Stimulated activated CD8-positive, alpha-beta memory T cell treated with anti-CD3 and anti-CD28 coated beads, Interleukin-7, amount 100 ng/mL, for 24 hours (primary cell): ENCODE measurements at places on chromosomes 11 and 22.

DNA sequence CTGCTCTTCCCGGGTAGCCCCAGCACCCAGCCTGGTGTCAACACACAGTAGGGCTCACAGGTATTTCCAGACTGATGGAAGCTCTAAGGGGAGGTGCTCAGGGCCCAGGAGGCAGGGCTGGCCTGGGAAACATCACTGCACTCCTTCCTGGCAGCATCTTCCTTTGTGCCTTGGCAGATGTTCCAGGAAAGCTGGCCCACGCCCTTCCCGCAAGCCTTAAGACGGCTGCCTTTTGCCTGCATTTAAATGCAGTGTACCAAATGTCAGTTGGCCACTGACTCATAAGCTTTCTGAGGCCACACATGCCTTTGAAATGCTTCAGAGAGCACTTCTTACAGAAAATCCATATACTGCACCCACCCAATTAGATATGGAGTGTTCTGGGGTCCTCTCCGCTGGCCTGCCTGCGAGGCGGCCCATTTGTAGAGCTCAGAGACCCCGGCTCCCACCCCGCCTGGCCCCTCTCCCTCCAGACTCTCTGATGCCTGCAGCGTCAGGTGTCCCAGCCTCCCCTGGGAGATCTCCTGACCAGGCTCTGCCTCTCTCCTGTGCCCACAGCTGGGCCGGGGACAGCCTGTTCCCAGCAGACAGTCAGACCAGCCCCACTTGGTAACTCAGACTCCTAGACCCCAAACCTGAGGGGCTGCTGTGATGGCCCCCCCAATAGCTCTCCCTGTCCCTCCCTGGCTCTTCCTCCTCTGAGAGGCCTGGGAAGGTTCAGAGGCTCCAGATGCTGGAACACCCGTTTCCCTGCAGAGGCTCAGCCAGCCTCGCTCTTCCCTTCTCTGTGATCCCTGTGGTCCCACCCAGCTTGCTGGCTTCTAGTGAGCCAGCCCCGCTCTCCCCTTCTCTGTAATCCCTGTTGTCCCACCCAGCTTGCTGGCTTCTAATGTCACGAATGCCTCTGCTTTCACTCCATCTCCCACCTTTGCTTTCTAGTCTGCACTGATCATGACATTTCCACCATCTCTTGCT is 47.6 kb upstream of the THY1 start:
- DNase-seq, result no peak

- DNase-seq, result no peak
Measured at GRCh38 chr11:128576555-128576954, 10.8 kb downstream of the ETS1 start.

GRCh38 chr11:126360049-126360446 is 4.6 kb downstream of the ST3GAL4 start:
- no peak for DNase-seq

DNA sequence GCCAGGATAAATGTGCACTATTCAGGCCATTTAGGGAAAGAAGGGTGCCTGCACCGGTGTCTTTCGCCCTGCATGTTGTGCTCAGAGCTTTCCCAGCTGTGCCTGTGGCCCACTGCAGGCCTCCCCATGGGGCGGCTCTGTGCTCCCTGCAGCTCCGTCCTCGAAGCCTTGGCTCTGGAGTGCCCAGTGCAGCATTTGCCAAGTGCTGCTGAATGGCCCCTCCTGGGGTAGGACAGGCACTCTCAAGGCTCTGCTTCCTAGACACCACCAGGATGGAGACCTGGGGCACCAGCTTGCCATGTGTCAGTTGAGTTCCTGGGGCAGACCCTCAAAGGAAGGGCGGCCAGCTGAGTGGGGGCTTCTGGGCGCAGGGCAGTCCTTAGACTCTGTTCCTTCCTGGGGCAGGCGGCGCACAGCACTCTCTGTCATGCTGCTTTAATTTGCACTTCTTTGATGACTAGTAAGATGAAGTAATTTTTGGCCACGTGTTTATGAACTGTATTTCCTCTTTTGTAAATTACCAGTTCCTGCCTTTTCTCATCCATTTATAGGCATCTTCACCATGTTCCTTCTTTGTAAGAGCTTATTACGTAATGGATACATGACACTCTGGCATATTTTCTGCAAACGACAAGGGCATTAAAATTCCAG is 32.1 kb upstream of the GNB1L start:
- DNase-seq, result no peak

- DNase-seq, result no peak
Measured at GRCh38 chr22:50326225-50326955, 422 bp downstream of the DENND6B start.

- DNase-seq, result no peak
Measured at GRCh38 chr11:27386181-27386845, 23.3 kb upstream of the CCDC34 start.

GRCh38 chr11:134231958-134232659 is 7.6 kb downstream of the VPS26B start:
- DNase-seq, result no peak

DNA sequence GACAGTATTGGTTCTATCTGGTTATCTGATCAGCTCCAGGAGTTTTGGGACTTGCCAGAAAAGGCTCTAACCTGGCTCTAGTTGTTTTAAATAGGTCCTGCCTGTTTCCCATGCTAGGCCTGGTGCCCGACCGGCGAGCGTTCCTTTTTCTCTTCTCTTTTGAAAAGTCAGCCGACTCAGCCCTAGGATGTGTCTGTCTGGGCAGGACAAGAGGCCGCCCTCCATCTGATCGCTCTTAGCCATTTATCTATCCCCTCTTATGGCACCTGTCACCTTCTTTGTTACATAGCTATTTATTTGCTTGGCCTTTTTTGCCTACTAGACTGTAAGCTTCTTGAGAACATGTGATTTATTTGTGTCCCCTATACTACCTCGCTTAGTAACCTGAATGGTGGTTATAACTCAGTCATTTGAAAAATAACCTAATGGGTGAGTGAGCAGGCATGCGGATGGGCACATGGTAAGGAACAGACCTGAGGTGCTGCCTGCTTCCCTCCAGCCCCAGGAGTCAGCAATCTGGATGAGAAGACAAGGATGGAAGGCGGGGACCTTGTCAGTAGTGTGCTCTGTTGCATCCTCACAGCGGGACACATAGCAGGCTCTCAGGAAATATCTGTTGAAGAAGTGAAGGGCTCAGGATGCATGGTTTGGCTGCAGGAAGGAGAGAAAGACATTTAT is 108.4 kb downstream of the ZBTB16 start:
- DNase-seq, result no peak

GRCh38 chr11:110069158-110069737 is 23.9 kb upstream of the ZC3H12C start:
- DNase-seq, result no peak

GRCh38 chr11:32312865-32313403 is 122.4 kb downstream of the WT1 start:
- no peak for DNase-seq

- peak; percentile 23 for DNase-seq
Measured at GRCh38 chr22:35648066-35649025, at the start of gene APOL6. TSS of gene APOL6 (plus strand) at chr22:35648446. CDS start at chr22:35656426, 7,980 bp downstream.

GRCh38 chr11:119928047-119928446 is 199.0 kb upstream of the NECTIN1 start:
- DNase-seq, result no peak

- no peak for DNase-seq
Measured at GRCh38 chr11:125376117-125376516, 119.9 kb downstream of the FEZ1 start.

- DNase-seq, result no peak
Measured at GRCh38 chr11:66015454-66015881, 3.7 kb downstream of the CST6 start.

DNA sequence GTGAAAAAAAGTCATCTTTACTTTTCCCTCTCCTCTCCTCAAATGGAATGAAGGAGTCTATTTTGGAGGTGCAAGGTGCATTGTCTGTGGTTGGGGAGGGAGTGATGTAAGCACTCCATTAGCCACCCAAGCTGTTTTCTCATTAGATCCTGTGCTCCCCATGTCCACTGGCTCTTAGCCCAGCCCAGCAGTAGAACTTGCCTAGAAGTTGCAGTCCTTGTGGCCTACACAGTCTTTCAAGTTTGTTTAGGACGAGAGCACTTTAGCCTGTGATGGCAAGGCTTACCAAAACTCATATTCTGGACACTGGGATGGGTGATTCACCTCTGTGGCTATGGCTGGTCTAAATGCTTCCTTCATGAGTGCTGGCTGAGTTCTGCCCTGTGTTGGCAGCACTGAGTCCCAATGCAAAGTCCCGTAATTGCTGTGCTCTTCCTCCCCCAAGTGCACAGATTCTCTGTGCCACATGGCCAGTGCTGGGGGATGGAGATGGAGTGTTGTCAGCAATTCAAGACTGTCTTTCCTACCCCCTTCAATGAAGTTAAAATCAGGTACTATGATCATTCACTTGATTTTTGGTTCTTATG is 15.8 kb downstream of the SLC22A25 start:
- DNase-seq, result no peak

GRCh38 chr11:8558436-8558835 is 35.6 kb downstream of the STK33 start:
- no peak for DNase-seq

DNA sequence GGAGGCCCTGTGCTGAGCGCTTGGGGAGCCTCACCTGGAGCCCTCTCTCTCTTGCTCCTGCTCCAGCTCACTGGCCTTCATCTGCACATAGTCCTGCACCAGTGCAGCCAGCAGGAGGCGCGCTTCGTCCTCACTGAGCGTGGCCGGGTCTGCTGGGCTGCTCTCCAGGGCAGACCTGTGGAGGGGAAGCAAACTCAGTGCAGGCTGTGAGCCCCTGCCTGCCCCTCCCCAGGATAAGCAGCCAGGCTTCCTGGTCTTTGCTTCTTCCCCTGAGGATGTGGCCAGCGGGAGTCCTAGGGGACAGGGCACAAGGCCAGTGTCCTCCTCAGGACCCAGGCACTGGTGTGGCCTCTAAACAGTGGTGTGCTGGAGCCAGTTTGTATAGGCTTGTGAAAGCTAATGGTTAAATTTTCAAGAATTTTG is 2.2 kb downstream of the CALCA start:
- peak; percentile 34 for DNase-seq

DNA sequence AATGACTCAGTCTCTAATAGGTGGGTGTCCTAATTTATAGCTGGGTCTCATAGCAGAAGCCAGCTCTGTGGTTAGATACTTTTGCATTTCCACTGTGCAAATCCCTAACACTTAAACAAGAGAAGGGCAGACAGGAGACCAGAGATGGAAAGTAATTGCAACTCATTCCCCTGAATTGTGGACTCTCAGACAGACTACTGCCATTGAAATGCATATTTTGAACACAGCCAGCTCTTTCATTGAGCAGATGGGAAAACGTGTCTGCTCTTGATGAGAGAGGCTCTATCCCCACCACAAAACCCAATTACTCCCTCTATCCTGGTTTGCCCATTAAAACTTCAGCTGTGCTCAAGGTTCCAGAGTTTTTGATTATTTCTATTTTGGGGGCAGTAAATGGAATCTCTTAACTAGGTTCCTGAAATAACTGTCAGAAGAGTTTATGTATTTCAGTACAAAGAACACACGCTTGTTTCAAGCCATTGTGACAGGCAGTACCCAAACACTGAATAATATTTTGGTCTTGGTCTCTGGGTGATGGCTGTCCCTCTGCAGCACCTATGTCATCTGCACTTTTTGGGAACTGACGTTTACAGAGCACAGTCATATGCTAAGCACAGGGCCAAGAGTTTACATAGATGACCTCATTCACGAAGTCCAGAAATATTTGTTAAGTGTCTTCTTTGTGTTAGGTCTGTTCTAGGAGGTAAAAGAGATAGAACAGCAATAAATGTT is 41.7 kb downstream of the FAM227A start:
- no peak for DNase-seq

GRCh38 chr11:35626501-35626900 is 8.2 kb downstream of the FJX1 start:
- no peak for DNase-seq

- DNase-seq, result no peak
Measured at GRCh38 chr11:63729326-63729725, 39.2 kb downstream of the ZFTA start.

GRCh38 chr11:1480555-1481482 is 5.8 kb downstream of the MOB2 start:
- no peak for DNase-seq
